ENCODE measurements at places on chromosomes 1 and 21.
A peak's percentile ranks its signal among the peaks of the same experiment; 100 is the strongest.

DNA sequence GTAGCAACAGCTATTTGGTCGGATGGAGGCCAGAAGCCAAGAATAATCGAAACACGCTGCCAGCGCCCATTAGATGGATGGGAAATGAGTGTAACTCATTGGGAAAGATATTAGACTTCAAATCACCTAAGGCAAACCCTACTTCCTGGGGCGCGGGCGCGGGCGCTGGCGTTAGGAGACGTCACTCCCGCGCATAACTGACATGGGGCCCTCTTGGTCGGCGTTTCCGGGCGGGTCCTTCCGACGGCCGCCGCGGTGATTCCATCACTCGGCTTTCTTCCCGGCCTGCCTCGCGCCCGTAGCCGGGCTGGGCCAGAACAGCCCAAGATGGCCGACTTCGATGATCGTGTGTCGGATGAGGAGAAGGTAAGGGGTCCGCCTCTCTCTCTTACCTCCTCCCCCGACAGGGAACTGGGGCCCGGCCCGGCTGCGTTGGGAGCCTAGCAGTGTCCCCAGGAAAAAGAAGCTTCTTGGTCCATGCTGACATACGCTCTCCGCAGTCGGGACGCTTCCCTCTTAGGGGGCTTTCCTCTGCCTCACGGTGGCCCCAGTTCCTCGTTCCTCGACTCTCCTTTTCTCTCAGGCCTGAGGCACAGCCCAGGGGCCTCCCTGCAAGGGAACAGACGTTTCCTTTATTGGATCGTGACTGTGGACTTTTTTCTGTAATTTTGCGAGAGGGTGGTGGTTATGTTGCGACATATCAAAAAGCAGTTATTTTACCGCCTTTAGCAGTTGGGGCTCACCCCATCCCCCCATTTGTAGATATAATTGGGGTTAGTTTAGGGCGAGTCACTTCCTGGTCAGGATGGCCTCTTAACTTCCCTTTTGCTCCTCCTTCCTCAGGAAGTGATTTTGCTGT lies at the start of gene CAPZA1:
Gene CAPZA1, plus strand, starts transcription at position 315 of the 859 bp plus-strand sequence. Its CDS starts 13 bp downstream, at position 328.
- DNase-seq = peak; percentile 84

- DNase-seq = no peak
These were observed 57.3 kb downstream of the SDC3 start for GRCh38 chr1:30851286-30851685.

- DNase-seq = no peak
These were observed 72.4 kb downstream of the FH start for GRCh38 chr1:241447031-241447644.

- DNase-seq = peak; percentile 26
These were observed 88.8 kb upstream of the IPO9 start for GRCh38 chr1:201740086-201740541.

DNA sequence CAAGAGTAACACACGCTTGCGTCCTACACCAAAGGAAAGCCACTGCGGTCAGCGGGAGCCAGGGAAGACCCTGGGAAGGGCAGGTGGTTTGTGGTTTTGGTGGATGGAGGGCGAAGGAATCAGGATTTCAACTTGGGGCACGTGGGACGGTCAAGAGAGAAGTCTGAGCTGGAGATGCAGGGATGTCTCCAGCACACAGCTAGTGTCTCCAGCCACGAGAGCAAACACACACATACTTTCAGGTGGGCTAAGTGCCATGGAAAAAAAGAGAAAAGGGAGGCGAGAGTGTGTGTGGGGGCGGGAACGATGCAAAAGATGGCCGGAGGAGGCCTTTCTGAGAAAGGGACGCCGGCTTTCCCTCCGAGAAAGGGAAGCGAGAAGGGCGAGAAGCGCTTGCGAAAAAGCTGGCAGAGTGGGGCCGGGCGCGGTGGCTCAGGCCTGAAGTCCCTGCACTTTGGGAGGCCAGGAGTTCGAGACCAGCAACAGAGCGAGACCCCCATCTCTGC lies 1.4 kb upstream of the SRRM1 start:
- no peak for DNase-seq

DNA sequence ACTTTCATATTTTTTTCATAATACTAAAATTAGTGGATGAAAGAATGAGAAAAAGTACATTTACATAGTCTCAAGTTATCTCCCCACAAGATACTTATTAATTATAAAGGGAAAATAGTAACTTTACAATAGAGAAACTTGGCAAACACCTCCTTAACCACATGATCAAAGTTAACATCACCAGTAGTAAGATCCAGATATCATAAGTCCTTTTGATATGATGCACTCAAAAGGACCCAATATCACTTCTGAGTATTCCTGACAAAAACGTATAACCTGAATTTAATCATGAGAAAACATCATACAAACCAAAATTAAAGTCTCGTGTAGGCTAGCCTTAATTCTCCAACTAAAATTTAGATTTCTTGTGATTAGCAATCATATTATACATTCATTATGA lies 67.4 kb downstream of the LYST start:
- DNase-seq = no peak

Data from Calu3 (cell line).